ENCODE measurements at places on chromosomes 7 and 10.
A peak's percentile ranks its signal among the peaks of the same experiment; 100 is the strongest.

DNA sequence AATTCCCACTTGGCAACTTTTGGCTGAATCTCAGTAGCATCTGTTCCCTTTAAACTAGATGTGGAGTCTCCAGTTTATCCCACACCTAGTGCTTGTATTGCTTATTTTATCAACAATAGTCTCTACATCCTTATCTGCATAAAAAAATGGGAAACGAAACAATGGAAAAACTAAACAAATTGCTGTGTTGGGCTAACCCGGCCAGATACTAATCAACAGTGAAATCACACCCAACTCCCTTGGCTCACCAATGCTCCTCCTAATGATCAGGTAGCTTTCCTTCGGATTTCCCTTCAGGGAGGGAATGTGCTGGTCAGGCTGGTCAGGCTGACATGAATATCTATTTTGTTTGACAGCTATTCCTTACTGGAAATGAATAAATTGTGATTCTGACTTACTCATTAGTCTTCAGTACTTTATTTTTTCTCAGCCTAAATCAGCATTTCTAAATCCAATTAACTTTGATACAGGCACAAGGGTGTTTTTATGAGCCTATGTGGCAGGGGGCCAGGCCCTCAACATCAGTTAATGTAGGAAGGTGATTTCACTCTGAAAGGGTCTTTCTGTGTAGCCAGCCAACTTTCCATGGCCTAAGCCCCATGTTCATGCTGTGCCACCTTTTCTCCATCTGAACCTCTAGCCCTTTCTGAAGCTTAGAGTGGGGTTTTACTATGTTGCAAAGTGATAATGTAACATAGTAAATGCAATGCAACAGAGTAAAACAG, 170.5 kb upstream of the NPSR1 start:
- DNase-seq = no peak

DNA sequence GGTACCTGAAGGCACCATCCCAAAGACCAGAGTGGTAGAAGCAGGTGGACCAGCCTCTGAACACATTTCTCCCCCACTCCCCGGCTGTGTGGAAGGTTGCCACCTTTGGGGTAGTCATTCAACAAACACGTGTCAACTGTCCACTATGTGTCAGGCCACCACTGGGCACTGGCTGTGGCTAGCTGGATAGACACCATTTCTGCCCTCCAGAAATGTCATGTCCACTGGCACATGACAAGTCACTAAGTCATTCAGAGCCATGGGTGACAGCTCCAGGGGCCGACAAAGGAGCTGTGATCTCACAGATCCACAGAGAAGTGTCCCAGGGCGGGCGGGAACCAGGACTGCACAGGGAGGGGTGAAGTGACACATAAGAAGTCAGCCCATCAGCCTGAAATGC, 99.6 kb downstream of the EGFR start:
- DNase-seq = no peak

DNA sequence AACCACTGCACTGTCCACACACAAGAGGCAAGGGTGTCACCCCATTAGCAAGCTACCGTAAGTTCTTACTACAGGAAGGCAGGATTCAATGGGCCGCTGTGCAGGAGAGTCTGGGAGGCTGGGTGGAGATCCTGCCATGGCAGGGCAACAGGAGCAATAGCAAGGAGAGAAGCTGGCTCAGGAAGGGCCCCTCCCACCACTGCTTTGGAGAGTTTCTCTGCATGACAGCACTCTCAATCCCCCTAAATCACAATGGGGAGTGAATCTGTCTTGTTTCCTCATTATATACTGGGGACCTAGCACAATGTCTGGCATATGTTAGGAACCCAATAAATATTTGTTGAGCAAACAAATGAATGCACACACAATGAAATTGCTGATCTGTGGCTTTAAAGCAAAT, 83.2 kb upstream of the SFMBT2 start:
- no peak for DNase-seq

DNA sequence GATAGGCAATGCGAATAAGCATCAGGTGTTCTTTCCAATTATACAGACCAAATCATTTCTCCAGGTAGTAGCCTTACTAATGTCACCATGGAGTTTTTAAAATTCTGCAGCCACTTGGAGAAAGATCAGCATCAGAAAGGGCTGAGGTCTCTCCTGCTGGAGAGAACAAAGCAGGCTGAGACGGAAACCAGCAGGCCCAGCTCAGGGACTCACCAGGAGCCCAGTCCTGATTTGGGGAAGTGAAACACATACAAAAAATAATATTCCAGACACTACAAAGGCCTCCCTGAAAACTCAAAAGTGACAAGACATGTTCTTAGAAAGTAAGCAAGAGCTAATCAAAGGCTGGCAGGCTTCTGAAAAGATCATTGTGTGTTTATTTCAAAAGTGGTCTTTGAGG, 207.1 kb upstream of the GHITM start:
- no peak for DNase-seq

GRCh38 chr10:12945690-12946359, 55.7 kb downstream of the CCDC3 start:
- no peak for DNase-seq

GRCh38 chr7:39536951-39537350, 29.3 kb upstream of the YAE1 start:
- DNase-seq = no peak

GRCh38 chr7:96663871-96664445, 45.7 kb downstream of the SEM1 start:
- no peak for DNase-seq

GRCh38 chr10:110629680-110630191, 14.4 kb upstream of the RBM20 start:
- DNase-seq = no peak

GRCh38 chr10:5536486-5537081, 11.8 kb downstream of the CALML3 start:
- DNase-seq = no peak

GRCh38 chr10:80472234-80473095, 18.4 kb downstream of the TSPAN14 start:
- DNase-seq = no peak

DNA sequence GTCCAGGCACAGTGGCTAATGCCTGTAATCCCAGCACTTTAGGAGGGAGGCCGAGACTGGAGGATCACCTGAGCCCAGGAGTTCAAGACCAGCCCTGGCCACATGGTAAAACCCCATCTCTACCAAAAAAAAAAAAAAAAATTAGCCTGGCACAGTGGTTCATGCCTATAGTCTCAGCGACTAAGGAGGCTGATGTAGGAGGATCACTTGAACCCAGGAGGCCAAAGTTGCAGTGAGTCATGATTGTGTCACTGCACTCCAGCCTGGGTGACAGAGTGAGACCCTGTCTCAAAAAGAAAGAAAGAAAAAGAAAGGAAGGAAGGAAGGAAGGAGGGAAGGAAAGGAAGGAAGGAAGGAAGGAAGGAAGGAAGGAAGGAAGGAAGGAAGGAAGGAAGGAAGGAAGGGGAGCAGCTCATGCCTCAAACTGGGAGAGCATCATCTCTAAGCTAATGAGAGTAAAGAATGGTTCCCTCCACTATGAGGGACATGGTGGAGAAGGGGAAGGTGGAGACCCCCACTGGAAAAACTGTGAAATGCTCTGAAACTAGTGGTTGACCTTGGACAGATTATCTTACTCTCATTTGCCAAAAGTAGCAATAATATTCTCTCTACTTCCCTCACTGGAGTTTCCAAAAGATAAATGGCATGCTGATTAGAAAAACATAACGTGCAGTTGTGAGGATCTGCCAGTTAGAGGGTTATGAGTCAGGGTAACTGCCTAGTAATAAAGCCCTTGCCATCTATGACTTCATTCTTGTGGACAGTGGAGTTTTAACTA, 16.8 kb downstream of the GIMAP5 start:
- peak; percentile 52 for DNase-seq

- DNase-seq = no peak
These were observed 54.6 kb downstream of the VSTM2A start for GRCh38 chr7:54596747-54597146.

GRCh38 chr10:60234551-60234950, 155.1 kb downstream of the ANK3 start:
- no peak for DNase-seq

- DNase-seq = no peak
These were observed 896.9 kb downstream of the SORCS1 start for GRCh38 chr10:106267591-106267990.

- no peak for DNase-seq
These were observed 21.6 kb downstream of the TAS2R41 start for GRCh38 chr7:143499246-143499645.

GRCh38 chr7:22417349-22417748, 60.4 kb upstream of the RAPGEF5 start:
- DNase-seq = no peak

DNA sequence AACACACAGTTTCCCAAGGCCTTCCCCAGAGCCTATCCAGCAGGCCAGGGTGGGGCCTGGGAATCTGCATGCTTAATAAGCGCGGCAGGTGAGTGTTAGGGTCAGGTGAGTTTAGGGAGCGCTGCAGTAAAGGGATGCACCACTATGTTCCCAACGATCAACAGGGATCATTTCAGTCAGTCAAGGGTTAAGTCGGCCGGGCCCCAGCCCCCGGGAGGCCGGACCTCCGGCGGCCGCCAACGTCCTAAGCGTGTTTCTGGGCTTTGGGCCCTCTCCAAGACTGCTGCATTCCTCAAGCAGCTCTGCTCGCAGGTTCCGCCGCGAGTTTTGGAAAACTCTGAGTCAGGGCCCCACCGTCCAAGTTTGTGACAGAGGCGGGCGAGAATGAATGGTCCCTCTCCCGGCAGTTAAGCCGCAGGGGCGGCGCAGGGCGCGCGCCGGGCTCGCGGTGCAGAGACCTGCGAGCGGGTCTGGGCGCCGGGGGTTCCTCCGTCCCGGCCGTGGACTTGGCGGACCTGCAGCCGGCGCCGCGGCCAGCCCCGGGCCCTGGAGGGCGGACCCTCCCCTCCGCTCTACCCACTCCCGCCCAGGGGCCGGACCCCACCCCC, 81.6 kb downstream of the ARHGAP22 start:
- no peak for DNase-seq

- DNase-seq = no peak
These were observed 303.8 kb downstream of the KCNMA1 start for GRCh38 chr10:77333610-77334340.

DNA sequence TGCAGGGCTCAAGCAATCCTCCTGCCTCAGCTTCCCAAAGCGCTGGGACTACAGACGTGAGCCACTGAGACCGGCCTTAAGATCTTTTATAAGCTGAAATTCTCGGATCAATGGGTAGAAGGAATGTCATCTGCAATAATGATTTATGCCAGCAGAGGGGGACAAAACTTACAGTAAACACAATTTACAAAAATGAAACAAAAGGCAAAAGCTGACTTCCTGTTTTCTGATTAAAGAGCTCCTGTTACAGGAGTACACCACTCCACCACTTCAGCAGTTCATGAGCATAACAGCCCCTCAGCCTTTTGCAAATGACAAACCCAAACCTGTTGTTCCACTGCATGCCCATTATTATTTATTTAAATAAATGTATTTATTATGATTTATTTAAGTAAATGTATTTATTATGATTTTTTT, 88.5 kb upstream of the ATP6V0A4 start:
- peak; percentile 75 for DNase-seq

GRCh38 chr10:90723416-90724068, 134.3 kb downstream of the HTR7 start:
- no peak for DNase-seq

- peak; percentile 57 for DNase-seq
These were observed 213.6 kb downstream of the FAM107B start for GRCh38 chr10:14560791-14561765.

GRCh38 chr7:93004906-93005305, 112.9 kb downstream of the SAMD9 start:
- no peak for DNase-seq

GRCh38 chr10:47456794-47457527, 27.0 kb downstream of the ANXA8 start:
- no peak for DNase-seq

- no peak for DNase-seq
These were observed 2.1 kb downstream of the ADK start for GRCh38 chr10:74153123-74153522.

DNA sequence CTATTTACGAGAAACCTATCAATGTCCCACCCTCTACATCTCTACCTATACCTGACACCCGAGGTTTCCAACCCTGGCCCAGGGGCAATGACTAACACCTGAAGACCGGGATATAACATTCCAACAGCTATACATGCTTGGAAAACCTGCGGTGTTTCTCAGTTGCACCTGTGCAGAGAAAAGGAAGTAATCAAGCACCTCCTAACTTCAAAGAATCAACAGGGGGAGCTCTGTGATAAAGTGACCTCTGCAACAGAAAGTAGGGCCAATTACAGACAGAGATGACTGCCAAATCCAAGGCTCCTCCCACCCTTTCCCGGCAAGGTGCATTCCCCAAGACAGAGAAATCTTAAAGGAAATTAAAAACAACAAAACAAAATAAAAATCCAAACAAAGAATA, 41.3 kb downstream of the CCDC6 start:
- peak; percentile 3 for DNase-seq

- DNase-seq = no peak
These were observed 3.8 kb downstream of the RARRES2 start for GRCh38 chr7:150337659-150338081.

- DNase-seq = no peak
These were observed 168.6 kb upstream of the FOXK1 start for GRCh38 chr7:4513450-4513849.

DNA sequence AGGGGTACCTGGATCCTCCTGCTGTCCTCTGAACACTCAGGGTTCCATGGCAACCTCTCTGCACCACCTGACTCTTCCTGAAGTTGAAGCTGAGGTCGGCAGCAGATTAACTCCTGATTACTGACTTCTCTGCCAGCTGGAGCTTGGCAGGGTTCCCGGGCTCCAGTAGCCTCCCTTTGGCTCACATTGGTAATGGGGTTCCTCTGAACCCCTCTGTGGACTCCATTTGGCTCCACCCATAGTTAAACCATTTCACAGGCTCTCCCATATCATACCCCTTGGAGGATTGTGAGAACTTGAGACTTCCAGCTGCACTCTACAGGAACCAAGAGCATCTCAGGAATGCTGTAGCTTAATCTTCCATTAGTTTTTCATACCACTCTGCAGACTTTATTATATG, 292.5 kb downstream of the HDAC9 start:
- no peak for DNase-seq

DNA sequence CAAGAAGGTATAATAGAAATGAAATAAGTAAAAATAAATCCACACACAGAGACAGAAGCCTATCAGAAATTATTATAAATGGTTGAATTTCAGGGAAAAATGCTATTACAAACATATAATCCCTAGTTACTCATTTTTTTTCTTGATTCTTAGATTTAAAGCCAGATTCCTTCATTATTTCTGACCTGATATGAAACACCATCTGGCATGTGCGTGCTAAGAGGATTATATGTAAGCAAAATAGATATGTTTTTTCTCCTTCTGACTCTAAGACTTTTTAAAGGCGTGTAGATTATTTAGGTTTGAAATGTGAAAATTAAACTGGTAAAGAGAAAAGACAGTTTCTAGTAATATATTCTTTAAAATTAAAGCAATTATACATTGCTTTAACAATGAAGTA, 236.7 kb upstream of the ETV1 start:
- no peak for DNase-seq

DNA sequence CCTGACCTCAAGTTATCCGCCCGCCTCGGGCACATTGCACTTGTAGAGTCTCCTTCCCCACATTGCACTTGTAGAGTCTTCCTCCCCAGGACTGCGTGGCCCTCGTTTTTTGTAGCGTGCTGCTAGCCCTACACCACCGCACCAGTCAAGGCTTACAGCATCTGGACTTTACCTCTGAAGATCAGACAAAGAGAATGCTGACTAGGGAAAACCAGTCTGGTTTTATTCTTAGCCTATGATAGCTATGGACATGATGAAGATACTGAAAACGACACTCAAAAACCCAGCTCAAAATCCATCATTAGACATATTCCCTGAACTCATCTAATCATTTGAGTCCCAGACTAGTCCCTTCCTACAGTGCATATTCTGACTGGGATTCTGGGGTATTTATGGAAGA, 71.9 kb upstream of the AKR1E2 start:
- DNase-seq = no peak

Measured in NCI-H1694 (cell line).